ENCODE measurements at places on chromosomes 16 and 17.

- DNase-seq: no peak
These were observed 534 bp downstream of the GPATCH8 start for GRCh38 chr17:44502598-44503146.

DNA sequence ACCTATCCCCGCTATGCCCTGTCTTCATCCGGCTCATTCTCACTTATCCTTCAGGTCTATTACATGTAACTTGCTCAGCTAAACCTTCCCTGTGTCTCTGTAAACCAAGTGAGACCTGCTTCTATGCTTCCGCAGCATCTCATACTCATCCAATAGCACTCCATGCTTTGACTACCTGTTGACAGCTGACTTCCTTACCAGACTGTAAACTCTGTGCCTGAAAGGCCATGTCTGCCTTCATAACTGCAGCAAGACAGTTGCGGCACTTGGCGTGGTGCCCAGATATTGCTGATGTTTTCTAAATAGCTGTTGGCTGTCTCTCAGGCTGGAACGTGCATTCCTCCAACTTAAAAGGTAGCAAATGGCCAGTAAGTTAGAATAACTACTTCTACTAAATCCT is 1.8 kb upstream of the OR1E1 start:
- no peak for DNase-seq

DNA sequence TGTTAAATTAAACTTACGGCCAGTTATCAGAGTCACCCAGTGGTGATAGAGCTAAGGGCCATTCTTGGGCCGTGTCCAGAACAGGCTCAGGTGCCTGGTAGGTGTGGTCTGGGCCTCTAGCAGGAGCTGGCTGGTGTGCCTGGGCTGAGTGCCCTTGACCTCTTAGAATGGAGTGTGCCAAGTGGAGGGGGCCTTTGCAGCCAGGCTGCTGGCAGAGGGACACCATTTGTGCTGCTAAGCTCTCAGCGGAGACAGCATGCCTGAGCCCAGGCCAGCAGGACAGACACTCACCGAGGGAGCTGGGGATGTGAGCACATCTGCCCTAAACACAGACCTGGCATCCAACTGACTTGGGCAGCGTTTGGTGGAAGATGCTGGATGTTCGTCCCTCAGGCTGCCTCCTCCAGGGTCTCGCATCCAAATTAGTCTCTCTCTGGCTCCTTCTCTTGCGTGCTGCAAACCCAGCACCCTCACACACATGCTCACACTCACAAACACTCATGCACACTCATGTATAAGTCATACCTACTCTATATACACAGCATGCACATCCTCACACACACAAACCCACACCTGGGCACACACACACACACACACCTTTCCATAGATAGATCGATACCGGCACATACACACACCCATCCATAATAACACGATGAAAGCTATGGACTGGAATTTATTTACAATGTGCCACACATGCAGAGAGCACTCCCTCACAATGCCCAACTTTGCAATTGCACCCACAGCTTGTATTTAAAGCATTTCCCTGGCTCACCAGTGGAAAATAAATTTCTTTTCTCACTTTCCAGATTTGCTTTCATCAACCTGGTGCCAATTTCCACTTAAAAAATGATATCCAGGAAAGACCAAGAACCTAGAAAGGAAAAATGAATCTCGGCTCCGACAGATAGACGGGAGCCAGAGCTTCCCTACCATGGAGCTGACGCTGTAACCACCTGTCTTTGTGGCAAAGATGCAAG is 33.6 kb upstream of the CDH5 start:
- DNase-seq: no peak

DNA sequence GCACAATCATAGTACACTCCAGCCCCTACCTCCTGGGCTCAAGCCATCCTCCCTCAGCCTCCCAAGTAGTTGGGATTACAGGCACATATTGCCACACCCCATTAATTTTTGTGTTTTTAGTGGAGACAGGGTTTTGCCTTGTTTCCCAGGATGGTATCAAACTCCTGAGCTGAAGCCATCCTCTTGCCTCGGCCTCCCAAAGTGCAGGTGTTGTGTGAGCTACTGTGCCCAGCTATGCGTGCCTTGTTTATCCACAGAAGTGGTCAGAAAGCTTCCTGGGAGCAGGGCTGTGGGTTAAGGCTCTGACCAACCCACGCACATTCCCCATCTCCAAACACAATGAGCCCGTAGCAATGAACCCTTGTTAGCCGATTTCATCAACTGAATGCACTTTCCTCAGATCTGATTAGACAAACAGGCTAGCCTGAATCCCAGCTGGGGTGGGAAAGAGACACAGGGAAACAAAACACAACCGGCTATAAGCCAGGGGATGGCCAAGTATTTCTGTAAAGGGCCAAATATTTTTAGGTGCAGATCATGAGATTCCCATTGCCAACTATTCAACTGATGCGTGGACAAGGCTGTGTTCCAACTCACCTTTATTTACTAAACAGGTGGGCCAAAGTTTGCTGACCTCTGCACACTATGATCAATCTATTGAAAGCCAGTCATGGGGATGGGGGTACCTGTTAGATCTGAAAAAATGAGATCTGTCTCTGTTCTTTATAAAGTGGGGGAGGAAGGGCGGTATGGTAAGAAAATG is 193.6 kb downstream of the CPPED1 start:
- no peak for DNase-seq

DNA sequence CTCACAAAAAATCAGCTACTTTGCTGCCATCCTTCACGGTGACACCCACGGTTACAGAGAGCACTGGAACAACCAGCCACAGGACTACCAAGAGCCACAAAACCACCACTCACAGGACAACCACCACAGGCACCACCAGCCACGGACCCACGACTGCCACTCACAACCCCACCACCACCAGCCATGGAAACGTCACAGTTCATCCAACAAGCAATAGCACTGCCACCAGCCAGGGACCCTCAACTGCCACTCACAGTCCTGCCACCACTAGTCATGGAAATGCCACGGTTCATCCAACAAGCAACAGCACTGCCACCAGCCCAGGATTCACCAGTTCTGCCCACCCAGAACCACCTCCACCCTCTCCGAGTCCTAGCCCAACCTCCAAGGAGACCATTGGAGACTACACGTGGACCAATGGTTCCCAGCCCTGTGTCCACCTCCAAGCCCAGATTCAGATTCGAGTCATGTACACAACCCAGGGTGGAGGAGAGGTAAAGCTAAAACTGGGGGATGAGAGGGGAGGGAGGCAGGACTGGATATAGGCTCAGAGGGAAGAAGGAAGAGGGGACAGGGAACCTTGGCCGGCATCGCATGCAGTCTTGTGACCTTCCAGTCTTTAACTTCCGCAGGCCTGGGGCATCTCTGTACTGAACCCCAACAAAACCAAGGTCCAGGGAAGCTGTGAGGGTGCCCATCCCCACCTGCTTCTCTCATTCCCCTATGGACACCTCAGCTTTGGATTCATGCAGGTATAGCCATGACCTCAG is 581 bp downstream of the CD68 start:
- peak; percentile 35 for DNase-seq

GRCh38 chr17:78883533-78884131 is 19.4 kb downstream of the CEP295NL start:
- no peak for DNase-seq

DNA sequence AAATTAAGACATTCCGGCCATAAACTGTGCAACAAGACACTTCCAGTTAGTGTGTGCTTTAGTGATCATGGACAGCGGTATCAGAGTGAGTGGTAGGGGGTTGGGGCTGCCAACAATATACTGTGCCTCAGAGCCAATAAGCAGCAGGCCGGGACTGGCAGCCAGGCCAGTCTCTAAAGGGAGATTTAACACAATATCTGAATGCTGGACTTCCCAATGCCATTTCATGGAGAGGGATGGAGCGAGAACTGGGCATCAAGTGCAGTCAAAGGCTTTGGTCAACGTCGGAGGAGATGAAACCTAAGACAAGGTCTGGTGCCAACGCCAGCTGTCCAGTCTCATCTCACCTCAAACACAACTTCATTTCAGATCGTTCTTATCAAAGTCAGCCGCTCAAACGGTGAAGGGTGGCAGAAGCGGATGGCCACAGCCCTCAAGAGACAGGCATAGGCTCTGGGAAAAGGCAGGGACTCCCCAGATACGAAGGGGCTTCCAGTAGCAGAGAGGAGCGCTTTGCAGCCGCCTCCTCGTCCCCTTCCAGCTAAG is 935 bp downstream of the USP32 start:
- DNase-seq: peak; percentile 14

DNA sequence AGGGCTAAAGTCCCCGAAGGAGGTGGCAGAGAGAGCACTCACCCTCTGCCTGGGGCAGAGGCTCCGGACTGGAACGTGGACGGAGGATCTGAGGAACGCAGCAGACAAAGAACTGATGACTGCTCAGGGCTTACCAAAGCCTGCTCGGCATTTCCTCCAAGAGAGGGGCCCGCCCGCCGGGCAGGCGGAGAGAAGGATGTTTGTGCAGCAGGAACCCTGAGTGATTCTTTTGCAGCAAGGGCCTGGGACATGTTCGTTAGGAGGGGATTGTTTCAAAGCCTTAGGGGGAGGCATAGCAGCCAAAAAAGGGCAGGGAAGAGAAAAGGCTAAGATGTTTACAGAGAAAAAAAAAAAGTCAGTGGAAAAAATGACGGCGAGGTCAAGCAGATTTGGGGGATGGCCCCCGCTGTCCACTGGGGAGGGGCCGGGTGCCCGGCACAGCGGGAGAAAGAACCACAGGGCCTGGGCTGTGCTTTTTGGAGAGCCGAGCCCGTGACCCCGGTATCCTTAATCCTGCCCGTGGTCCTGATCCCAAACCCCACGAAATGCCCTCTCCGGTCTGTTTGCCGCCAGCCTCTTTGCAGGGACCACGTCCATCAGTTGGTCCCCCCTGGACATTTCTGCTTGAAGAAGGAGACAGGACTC is 129.3 kb downstream of the NTN1 start:
- no peak for DNase-seq

DNA sequence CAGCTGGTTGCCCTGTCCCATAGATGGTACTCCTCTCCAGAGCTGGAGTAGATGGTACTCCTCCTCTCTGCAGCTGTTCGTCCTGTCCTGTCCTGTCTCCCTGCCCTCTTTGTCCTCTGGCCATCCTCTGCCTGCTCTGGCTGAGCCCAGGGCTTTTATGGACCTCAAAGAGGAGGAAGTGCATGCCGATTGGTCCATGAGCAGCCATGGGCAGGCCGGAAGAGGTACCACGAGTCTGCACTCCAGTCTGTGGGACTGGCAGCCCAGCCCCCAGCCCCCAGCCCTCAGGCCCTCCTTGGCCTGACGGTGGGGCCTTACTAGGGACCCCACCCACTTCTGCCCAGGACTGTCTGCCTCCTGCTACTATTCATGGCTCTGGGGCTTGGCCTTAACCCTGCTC is 27.0 kb downstream of the GNGT2 start:
- no peak for DNase-seq

- DNase-seq: no peak
These were observed 6.6 kb downstream of the PTX4 start for GRCh38 chr16:1481906-1482835.

DNA sequence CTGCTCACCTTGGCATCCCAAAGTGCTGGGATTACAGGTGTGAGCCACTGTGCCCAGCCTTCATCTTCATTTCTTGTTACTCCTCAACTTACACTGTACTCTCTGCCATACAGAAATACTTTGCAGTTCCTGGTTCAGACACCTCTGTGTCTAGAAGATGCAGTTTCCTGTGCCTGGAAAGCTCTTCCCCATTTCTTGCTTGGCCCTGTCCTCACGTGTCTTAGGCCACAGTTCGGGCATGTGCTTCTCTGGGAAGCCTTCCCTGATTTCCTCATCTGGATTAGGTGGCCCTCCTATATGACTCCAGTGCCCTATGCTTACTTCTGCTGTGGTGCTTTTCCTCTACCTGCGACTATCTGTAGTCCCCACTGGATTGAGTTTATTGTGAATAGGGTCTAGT is 26.5 kb upstream of the CDR2 start:
- DNase-seq: no peak

GRCh38 chr17:74307984-74308773 is 17.8 kb upstream of the KIF19 start:
- no peak for DNase-seq

DNA sequence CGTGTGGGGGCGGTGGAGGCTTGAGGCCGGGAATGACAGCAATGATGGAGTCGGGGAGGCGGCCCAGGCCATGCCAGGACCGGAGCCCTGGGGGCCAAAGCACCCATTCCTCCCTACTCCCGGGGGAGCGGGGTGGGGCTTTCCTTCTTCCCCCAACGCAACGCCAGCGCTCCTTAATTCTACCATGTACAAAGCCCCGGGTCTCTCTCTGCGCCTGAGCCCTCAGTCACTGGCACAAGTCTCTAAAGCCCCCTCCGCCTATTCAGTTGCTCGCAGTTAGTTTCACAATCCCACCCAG is 245 bp upstream of the RNF227 start:
- no peak for DNase-seq

GRCh38 chr17:31780483-31780882 is 78.6 kb downstream of the COPRS start:
- no peak for DNase-seq

DNA sequence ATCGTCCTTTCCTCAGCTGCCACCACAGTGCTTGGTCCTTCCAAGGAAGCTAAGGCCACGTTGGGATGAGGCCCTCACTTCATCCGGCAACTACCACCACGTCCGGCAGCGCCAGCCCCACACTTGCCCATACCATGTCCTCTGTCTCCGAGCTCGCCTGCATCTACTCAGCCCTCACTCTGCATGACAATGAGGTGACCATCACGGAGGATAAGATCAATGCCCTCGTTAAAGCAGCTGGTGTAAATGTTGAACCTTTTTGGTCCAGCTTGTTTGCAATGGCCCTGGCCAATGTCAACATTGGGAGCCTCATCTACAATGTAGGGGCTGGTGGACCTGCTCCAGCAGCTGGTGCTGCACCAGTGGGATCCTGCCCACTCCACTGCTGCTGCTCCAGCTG is 44.9 kb downstream of the TTC19 start:
- DNase-seq: no peak

DNA sequence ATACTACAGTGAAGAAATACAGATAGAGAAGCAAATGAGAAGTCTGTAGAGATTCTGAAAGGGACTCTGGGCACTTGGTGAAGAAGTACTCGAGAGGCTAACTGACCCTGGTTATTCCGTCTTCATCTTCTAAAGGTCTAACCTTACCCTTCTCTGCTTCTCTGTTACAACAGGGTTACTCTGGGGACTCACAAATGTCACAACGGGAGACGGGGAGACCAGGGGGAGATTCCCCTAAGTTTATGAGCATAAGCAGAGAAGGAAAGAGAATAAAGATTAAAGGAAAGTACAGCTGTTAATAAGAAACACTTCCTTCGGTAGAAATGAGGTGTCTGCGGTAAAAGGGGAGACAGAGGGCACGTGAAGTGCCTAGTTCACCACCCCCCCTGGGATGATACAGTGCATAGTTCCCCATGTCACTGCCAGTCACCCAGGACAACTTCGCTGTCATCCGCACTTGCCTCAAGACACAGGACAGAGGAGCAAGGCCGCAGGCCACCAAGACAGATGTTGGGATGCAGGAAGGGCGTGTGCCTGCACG is 75.2 kb upstream of the TRAP1 start:
- no peak for DNase-seq

GRCh38 chr17:30134551-30134950 is 17.9 kb downstream of the NSRP1 start:
- DNase-seq: no peak
